Stimulated activated CD8-positive, alpha-beta memory T cell treated with anti-CD3 and anti-CD28 coated beads, Interleukin-4, amount 100 ng/mL, for 24 hours (primary cell): ENCODE measurements at places on chromosomes 3 and 15.

DNA sequence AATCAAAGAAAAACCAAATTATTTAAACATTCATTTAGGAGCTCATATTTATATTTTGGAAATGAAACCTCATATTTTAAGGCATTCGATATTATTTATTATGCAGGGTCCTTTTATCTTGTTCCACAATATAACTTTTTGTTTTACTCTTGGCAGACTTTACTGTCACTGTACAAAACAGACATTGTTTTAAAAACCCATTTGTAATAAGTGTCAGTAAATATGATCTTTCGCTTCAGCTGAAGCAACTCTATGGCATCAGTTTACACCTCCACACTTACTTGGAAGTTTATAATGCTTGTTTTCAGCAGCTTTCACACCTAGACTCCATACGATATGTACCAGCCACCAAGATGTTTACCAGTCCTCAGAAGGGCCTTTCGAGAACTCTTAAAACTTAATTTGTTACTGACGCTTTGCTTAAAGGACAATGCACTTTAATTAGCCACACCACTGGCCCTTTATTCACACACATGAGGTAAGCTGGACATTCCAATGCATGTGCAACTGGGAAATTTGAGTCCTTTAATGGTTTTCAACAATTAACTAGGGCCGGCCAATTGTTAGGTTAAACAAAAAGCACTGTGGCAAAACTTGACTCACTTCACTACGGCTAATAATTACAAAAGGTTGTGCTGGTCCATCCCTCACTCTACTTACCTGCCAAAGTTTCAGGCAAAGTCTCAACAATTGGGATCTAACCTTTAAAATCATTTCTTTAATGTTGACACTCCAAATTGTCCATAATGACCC lies 16.7 kb downstream of the WWTR1 start:
- DNase-seq: no peak

- no peak for DNase-seq
Measured at GRCh38 chr15:34786206-34786605, 9.1 kb downstream of the ACTC1 start.

DNA sequence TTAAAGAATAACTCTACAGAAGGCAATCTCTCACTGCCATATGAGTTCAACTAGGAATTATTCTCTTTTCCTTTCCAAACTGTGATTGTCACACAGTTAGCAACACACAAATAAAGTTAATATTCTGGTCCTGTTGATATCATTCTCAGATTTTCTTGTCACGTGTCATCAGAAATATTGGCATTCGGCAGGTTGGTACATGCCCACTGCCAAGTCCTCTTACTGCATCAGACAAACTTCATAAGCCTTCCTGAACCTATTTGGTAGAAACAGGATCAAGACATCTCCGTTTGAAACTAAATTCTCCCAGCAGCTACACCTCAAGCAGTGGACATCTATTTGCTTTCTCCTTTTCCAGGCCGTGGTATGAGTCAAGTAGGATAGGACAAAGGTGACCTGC lies 177.9 kb upstream of the SOX2 start:
- no peak for DNase-seq

GRCh38 chr3:143135150-143135549 lies 15.6 kb downstream of the CHST2 start:
- no peak for DNase-seq

- no peak for DNase-seq
Measured at GRCh38 chr3:110684466-110684865, 387.1 kb upstream of the NECTIN3 start.

DNA sequence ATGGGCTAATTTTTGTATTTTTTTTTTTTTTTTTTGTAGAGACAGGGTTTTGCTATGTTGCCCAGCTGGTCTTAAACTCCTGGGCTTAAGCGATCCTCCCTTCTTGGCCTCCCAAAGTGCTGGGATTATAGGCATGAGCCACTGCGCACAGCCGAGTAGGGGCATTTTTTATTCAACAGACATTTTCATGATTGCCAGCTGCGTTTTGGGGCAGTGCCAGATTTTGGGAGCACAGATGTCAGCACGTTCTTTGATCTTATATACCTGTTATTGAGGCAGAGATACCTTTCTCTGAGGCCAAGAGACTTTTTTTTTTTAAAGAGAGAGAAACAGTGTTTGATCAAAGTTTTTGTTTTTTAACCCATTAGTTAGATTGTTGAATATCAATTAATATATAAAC lies 16.8 kb downstream of the NEO1 start:
- no peak for DNase-seq

DNA sequence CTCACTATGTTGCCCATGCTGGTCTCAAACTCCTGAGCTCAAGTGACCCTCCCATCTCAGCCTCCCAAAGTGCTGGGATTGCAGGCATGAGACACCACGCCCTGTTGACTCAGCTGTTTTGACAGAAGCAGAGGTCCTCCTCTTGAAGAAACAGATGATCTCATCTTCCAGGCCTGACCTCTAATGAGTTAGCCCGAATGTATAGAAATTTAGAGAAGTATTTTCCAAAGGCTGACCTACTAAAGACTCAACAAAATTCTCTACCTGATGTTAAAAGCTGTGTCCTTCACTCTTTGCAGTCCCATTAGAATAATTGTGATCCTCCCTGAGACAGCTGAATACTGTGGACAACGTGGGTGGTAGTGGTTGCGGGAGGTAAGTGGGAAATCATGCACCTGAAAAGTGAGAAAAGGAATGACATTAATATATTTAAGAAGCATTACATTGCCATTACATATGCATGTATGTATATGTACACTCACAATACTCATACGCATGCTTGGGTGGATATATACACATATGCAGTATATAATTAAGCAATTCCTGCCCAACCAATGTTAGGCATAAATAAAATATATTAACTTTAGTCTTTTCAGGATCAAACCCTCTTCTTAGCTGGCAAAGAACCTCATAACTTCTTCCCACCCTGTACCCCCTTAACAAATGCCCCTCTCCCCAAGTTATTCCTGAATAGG lies 204.6 kb upstream of the NR2F2 start:
- DNase-seq: no peak

GRCh38 chr3:107861904-107862303 lies 228.9 kb downstream of the CD47 start:
- DNase-seq: no peak

GRCh38 chr3:148234536-148234935 lies 463.2 kb upstream of the AGTR1 start:
- DNase-seq: no peak

DNA sequence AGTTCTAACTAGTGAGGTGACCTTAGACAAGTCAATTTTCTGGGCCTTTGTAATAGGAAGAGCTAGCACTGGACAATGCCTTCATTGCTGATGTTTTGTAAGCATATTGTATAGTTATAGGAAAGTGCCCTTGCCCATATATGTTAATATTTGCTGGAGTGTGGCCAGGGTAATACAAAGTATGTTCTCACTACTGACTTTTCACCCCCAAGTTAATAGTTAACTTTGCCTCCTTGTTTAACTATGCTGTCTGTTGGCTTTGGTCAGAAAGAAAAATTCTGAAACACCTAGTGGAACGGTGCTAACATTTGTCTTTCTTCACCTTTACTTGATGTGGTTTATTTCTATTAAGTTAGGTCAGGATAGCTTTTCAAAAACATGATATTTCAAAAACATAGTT lies 287.4 kb upstream of the CTNNB1 start:
- no peak for DNase-seq

GRCh38 chr3:69560116-69560515 lies 174.2 kb upstream of the FRMD4B start:
- DNase-seq: no peak

DNA sequence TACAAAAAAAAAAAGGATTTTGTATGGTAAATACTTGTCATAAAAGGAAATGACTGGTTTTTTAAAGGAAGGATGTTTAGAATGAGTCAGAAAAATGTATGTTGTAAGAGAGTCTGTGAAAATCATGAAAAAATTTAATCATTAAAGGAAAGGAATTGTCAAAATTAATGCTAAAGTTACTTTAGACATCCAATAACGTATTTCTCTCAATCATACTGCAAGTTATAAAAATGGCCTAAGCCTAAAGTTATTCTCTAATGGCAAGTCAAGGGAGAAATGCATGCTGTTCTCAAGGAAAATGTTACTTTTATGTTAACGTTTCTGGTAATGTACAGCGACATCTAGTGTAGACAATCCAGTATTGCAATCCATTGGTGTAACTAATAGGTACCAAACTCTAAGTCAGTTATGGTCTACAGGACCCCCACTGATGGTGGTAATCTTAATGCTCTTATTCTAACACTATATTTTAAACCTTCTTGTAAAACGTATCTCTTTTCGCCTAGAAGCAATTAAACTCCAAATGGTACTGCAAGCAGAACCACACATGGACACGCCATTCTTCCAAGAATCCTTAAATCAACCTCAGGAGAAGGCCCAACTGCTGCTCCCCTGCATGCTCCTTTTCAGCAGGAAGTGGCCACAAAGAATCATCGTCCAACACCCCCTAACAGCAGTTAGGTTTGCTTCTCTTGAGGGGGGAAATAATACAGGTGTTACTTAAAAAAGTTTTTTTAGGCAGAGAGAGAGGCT lies 35.2 kb downstream of the NCEH1 start:
- DNase-seq: no peak

GRCh38 chr3:149555927-149556326 lies 81.4 kb downstream of the TM4SF4 start:
- DNase-seq: no peak

- no peak for DNase-seq
Measured at GRCh38 chr3:147574621-147575020, 165.5 kb downstream of the ZIC1 start.

DNA sequence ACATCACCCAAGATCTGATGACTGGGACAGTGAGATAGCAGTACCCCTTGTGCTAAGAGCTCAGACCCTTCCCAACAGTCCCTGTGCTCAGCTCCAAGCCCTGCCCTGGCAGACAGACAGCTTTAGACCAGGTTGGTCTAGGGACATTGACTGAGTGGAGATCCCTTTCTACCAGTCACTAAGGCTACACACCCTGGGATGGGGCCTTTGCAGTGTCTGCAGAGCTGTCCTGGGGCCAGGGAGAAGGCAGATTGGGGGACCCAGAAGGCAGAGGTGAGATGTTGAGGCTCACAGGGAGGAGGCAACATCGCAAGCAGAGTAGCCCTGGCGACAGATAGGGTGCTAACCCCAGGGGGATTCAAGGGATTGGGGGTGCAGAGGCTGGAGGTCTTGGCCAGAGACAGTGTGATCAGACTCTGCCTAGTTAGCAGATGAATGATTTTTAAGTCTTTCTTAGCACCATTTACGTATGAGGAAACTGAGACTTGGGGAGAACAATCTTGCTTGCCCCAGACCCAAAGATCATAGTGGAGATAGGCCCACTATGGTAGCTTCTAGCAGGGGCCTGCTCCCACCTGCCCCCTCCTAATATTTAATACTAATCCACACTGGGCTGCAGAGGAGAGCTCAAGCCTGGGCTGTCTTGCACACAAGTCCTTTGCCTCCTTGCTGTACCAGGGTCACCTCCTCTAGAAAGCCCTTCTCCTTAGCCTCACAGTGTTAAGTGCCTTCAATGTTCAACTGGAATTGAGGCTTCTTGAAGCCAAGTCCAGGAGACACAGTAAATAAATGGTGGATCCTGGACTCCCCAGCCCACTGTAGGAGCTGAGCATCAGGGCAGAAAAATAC lies 32.6 kb downstream of the HMCES start:
- DNase-seq: no peak

DNA sequence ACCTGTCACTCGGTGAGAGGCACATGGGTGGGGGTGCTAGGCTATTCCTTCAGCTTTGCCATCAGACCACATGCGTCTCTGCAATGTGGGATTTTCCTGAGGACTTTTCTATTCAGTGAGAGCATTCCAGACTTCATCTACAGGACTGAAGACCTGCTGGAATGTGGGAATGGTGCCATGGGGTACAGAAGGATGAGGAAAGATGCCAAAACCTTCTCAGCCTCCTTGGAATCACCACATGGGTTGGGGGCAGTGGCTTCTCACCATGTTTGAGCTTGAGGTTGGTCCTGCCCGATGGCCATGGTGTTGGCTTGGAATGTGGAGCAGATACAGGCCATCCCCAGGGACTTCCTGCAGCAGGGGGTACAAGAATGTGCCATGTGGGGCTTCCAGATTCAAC lies 80.9 kb upstream of the KLF13 start:
- DNase-seq: no peak

GRCh38 chr3:47073685-47074084 lies 90.2 kb downstream of the SETD2 start:
- no peak for DNase-seq

DNA sequence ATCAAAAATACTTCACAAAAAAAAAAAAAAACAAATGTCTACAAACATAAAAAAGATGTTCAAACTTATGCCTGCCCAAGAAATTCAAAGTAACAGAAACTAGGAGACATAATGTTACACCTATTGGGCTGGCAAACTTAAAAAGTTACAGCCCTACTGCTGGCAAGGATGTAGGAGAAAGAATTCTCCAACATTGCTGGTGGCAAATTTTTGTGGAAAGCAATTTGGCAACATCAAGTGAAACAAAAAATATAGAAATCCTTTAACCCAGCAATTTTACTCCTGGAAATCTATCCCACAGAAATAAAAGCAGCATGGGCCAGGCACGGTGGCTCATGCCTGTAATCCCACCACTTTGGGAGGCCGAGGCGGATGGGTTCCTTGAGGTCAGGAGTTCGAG lies 73.2 kb downstream of the STAG1 start:
- no peak for DNase-seq

GRCh38 chr3:39809181-39809994 lies at the start of gene MYRIP:
MYRIP (plus strand) TSS chr3:39809609; CDS start chr3:39900817, 91,208 bp downstream.
- no peak for DNase-seq

DNA sequence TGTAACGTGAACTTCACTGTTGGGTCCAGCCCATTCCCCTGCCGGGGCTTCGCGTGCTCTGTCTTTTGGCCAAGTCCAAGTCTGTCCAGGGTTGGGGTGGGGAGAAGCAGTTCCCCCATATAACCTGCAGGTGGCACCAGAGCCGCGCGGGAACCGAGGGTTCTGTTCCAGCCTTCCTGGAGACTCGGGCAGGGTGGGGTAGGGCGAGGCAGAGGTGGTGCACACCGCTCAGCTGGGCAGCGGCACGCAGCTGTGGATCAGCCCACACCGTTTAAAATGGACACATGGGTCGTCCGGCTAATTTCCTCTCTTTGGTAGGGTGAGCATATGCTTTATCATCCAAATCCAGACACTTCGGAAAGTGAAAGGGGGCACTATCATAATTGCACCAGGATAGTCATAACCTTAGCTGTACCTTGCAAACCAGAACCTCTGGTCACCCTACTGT lies 118.1 kb downstream of the TBC1D2B start:
- DNase-seq: peak; percentile 59

- DNase-seq: no peak
Measured at GRCh38 chr3:131402391-131403039, 20.9 kb downstream of the NUDT16 start.

- DNase-seq: no peak
Measured at GRCh38 chr3:5756443-5756842, 568.9 kb downstream of the EDEM1 start.
